Brain (organoid and tissue), 16 donors: ENCODE measurements at places on chromosomes 3 and 15. TPM values are rescaled to one million over a fixed set of nuclear protein-coding genes. Genes with fewer than 3 reads are reported as not detected.
A peak's percentile ranks its signal among the peaks of the same experiment; 100 is the strongest.

The CHDH gene
- 5.5 TPM for polyA plus RNA-seq

- DNase-seq: no peak
Observed at GRCh38 chr3:160454995-160455394, 5.4 kb upstream of the TRIM59 start.

The SNX22 gene
- 13.4 TPM for polyA plus RNA-seq

DNA sequence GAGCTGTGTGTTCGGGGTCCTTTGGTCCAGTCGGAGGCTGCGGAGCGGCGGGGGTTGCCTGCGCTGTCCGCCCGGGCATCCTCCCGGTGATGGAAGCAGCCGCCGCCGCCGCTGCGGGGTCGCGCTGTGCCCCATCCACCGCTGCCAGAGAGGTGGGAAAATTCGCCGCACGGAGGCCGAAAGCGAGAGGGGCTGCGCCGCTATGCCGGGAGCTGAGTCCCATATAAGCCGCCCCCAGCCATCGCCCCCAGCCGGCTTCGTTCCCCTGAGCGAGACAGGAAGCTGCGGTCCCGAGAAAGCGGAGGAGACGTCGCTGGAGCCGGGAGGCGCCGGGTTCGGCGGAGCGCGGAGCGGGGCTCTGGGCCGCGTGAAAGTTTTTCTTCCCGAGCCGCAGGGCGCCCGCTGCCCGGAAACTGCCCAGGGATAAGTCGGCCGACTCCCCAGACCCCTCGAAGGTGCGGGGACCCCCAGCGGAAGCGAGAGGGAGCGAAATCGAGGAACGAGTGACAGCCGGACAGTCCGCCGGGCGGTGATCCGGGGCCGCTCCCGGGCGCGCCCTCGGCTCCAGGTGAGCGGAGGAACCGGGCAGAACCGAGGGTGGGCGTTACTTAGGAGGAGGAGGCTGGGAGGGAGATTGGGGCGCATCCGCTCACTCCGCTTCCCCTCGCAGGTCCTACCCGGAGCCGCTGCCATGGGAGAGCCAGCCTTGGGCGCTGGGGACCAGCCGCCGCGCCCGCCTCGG, 574 bp downstream of the CHST2 start:
- peak; percentile 70 for DNase-seq

DNA sequence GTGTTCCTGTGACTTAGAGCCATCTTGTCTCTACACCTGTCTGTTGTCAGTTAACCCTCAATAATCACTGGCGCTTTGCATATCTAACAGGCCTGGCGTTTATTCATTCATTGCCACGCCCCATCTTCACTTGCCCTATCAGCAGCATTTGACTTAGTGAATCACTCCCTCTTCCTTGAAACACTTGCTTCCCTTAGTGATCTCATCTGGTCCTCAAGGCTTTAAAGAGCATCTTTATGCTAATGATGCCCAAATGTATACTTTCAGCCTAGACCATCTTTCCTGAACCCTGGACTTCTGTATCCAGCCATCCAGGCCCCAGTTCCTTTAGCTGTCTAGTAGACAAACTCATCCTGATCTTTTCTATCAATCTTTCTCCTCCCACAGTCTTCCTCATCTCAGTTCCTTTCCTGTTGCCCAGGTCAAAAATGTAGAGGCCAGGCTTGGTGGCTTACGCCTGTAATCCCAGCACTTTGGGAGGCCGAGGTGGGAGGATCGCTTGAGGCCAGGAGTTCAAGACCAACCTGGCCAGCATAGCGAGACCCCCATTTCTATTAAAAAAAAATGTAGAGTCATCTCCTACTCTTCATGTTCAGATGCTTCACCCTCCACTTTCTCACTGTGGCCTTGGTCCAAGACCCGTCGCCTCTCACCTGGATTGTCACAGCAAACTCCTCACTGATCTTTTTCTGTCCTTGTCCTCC, 1.4 kb upstream of the IGDCC4 start:
- no peak for DNase-seq
